Chondrocyte (in vitro differentiated cells): ENCODE measurements at places on chromosomes 6 and 20. TPM values are rescaled to one million over a fixed set of nuclear protein-coding genes. Genes with fewer than 3 reads are reported as not detected.
A peak's percentile ranks its signal among the peaks of the same experiment; 100 is the strongest.

- no peak for DNase-seq
These were observed 44.6 kb downstream of the GPR63 start for GRCh38 chr6:96792561-96793190.

DNA sequence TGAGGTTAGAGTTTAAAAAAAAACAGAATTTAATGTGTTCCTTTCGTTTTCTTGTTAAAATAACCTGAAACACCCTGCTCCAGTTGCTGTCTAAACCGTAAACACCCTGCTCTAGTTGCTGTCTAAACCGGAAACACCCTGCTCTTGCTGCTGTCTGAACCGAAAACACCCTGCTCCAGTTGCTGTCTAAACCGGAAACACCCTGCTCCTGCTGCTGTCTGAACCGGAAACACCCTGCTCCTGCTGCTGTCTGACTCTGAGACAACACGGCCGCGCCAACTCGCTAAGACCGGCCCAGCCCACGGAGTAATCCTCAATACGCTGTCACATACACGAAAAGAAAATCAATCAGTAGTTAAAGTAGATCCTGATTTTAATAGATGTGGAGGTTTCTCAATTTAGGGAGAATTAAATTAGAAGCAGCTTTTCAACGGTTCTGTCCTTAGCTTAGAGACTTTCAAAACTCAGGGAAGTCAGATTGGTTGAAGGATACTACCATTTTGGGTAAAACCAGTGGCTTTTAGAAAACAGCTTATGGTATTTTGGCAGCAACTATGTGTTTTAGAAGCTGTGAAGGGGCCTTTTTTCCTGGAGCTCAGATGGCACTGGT is 98.3 kb downstream of the RAMACL start:
- DNase-seq = no peak

GRCh38 chr6:22362361-22362760 is 65.5 kb upstream of the PRL start:
- no peak for DNase-seq

GRCh38 chr20:7505835-7506221 is 434.4 kb downstream of the HAO1 start:
- no peak for DNase-seq

- DNase-seq = no peak
These were observed 28.7 kb downstream of the FRMD1 start for GRCh38 chr6:168050225-168050880.

DNA sequence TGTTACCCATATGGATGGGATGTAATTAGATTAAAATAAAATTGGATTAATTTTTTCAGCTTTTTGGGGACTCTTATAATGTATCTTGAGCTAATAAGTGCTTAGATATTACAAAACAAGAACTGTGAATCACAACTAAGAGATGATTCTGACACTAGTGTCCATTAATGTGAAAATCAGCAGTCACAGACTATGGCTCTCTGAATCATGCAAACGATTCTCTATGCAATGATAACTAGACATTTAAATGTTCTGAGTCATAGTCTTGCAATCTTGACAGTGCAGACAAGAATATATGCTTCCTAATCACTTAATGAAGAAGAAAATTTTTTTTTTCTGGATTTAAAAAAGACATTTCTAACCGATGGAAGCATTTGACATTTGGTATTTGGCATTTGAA is 82.2 kb upstream of the OPRM1 start:
- DNase-seq = no peak

GRCh38 chr6:157322792-157323254 is 496 bp downstream of the TMEM242 start:
- DNase-seq = no peak

DNA sequence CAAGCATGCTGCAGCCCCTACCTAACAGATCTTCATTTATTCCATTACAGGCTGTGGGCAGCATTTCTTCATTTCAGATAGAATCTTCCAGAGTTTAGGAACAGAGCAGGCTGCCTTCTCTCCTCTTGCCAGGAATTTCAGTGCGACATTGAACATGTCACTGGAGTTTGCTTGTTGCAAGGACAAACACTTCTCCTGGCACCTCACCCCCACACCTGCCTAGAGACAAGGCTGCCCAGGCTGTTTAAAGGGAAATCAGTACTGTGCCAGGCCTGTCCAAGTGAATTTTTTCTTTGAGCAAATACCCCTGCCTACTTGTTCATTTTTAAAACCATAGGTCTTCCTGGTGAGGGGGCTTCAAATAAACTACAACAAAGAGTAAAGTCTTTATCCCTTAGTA is 594.1 kb downstream of the PTPRT start:
- no peak for DNase-seq

DNA sequence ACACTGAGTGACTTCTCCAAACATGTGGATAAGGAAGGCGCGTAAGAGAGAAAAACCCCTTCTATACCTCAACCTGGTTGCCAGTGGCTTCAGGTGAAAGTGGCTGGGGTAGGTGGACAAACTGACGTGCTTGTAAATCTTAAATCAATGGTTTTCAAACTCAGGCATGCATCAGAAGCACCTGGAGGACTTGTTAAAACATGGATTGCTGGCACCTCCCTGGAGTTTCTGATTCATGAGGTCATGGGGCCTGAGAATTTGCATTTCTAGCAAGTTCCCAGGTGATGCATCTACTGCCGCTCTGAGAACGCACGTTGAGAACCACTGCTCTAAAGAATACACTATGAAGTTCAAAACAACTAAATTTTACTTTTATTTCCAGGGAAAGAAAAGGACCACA is 31.9 kb upstream of the TAB2 start:
- DNase-seq = no peak

- DNase-seq = no peak
These were observed 12.7 kb downstream of the MANEA start for GRCh38 chr6:95589826-95590570.

DNA sequence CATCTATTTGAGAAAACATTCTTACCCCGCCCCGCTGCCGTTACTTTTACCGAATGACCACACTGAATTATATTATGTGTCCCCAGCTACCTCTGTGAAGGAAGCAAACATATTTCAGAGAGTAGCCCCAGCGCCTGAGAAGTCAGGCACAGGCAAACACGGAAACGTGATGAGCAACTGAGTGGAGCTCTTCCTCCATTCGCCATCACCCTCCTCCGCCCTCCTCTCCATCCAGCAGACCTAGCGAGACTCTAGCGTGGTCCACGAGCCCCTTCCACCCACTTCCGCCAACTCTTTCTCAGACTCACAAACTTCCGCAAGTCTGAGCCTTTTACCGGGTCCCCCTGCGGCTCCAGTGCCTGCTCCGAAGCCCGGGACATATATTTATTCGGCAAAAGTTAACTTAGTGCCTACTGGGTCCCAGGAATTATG is 582 bp downstream of the SNRPB start:
- DNase-seq = no peak

- no peak for DNase-seq
These were observed 39.3 kb upstream of the OSTM1 start for GRCh38 chr6:108113557-108114519.

- DNase-seq = no peak
These were observed 214.7 kb downstream of the TFAP2C start for GRCh38 chr20:56843817-56844216.

- no peak for DNase-seq
These were observed 448.5 kb downstream of the FRK start for GRCh38 chr6:115612216-115612615.

DNA sequence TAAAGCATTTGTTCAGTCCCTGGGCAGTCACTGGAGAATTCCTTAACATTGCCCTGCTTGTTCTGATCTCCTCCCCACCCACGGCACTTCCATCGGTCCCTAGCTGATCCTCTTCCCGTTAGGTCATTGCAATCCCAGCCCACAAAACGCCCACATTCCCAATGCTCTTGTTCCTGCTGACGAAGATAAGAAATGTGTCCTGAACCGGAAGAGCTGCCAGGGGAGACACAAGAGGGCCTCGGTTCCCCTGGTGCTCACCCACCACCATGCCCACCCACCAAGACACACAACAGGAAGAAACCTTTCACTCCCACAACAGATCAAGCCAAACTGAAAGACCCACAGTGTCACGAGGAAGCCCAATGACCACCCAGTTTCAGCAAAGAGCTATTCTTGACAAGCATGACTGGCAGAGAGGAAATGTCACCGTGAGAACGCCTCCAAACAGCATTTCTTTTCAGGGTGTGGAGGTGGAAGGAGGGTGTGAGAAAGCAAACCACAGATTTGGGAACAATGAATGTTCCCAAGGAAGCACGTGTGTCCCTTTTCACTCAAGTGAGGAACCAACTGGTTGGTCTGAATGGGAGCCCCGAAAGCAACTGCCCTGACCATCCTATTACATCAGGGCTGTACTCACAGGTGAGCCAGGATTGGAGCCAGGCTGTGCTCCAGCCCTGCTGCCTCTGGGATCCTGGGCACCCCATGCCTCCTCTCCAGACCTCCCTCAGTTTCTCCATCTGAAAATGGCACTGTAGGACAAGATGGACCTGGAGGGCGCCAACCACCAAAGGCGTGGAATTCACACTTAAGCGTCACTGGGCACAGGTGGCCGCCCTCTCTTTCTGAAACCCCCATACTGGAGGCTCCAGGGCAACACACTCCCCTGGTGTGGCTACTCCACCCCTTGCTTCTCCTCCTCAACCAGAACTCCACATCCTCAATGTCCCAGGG is 97.5 kb downstream of the ZMYND8 start:
- DNase-seq = no peak

DNA sequence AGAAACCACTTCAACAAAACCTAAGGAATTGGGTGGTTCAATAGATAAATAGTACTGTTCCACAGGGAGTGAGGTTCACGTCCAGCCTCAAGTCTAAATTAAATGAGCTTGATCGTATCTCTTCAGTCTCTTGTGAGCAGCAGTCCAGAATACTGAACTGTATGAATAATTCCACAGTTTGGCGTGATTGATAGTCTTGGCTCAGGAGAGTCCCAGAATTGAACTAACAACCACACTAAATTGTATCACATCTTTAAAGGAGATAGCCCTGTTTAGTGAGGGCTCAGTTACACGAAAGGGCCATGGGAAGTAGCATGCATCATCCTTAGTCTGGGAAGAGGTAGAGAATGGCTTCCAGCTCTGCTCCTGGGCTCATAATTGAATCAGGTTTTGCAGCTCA is 224.6 kb downstream of the PACRG start:
- no peak for DNase-seq

GRCh38 chr6:93792746-93793145 is 373.4 kb upstream of the EPHA7 start:
- DNase-seq = no peak

GRCh38 chr6:84871925-84872324 is 107.5 kb upstream of the TBX18 start:
- DNase-seq = no peak

DNA sequence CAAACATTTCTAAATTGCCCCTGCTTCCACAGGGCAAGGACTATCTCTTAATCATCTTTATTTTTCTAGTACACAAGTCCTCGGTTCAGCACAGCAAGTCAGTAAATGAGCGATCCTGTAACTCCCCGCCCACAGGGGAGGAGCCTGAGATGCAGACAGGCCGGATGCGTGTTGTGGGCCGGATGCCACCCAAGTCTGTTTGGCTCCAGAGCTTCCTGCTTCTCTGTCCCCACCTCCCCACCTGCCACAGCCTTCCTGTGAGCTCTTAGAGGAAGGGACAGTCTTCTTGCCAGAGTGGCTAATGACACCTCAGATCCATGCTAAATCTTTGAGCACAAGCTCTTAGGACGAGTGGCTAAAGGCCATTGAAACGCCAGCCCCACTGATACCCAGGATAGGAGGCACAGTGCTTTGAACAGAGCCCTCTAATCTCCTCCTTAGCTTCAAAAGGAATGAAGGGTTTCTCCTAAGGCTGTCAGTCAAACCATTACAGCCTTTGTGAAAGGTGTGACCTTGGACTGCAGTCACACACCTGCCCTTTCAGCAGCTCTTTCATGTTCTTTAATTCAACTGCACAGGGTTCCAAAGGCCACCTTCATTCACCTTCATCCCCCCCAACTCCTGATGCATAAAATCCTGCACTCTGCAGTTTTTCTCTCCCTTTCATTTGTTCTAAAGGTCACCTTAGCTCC is 264.3 kb downstream of the TFAP2C start:
- DNase-seq = no peak

GRCh38 chr6:136284909-136285308 is 4.7 kb downstream of the BCLAF1 start:
- no peak for DNase-seq

GRCh38 chr20:1173698-1174097 is 11.1 kb downstream of the TMEM74B start:
- no peak for DNase-seq

DNA sequence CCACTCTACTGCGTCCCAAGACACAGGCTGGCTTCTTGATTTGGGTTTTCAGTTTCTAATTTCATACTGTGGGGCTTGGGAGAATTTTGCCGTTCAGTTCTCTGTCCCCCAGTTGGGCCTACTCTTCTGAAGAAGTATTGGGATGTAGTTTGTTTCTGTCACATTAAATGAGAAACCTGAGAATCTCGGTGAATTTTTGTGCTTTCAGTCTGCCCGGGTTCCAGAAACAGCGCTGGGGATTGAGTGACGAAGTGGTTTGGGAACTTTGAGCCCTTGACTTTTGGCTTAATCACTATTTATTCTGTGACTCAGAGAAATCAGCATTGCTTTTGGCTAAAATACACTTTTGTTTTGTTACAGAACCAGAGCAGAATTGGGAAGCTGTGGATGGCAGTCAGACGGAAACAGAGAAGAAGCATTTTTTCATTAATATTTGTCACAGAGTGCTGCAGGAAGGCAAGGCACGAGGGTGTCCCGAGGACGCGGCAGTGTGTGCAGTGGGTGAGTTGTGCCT is 74.0 kb downstream of the IGF2R start:
- DNase-seq = no peak

- DNase-seq = peak; percentile 66
These were observed 595 bp downstream of the FBXO5 start for GRCh38 chr6:152981989-152982903.

DNA sequence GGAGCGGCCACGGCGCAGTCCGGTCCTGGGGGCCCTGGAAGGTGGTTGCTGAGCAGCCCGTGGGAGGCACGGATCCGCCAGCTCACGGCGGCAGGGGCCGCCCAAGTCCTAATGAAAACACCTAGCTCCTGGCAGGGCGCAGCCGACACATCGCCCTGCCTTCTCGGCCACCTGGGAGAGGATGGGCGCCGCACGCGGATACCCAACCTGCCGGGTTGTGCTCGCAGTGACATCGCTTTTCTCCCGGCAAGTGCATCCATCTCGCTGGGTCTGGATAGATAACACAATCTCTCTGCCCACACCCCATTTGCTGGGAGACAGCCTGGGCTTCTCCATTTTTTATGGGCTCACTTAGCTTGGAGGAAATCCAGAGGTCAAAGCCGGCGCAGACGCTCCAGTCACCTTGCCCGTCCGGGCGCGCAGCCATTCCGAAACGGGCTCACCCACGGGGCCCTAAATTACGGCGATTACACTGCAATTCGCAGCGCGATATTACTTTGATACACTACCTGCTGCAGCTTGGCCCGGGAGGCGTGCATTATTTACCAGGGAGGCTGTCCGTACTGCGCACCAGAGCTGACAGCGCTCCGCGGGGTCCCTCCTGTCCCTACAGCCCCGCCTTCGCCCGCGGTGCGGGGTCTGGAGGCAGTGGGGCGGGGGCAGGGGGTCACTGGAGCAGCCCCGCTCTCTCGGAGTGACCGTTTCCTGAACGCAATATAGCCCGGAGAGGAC is 36.2 kb upstream of the CCDC167 start:
- DNase-seq = no peak

- DNase-seq = no peak
These were observed 291.0 kb downstream of the ZFAND3 start for GRCh38 chr6:38110481-38110971.

GRCh38 chr6:128098000-128098581 is 197.2 kb upstream of the THEMIS start:
- no peak for DNase-seq

The SLC17A1 gene
- not detected in 3 replicates for total RNA-seq

The SERINC3 gene
- total RNA-seq = 102 to 121 TPM (median 116 TPM) in 3 replicates

The NEURL2 gene
- total RNA-seq = 1.8 to 3.0 TPM (median 2.7 TPM) in 3 replicates

The MDFI gene
- 31.8 to 62.6 TPM (median 33.7 TPM) in 3 replicates for total RNA-seq

The CAPN11 gene
- total RNA-seq = 0.07 TPM in 1 of 3 replicates, not detected in the others

The TUBB2B gene
- total RNA-seq = 109 to 119 TPM (median 117 TPM) in 3 replicates

The HLA-DOA gene
- not detected in 3 replicates for total RNA-seq

The SLC35D3 gene
- total RNA-seq = not detected in 3 replicates

The DCDC2 gene
- total RNA-seq = 0.15 to 0.30 TPM in 2 of 3 replicates, not detected in the other
